ENCODE measurements at places on chromosomes 11 and 22. TPM values are rescaled to one million over a fixed set of nuclear protein-coding genes. Genes with fewer than 3 reads are reported as not detected.

CTSC gene
- polyA plus RNA-seq, result 107 TPM

EXPH5 gene
- polyA plus RNA-seq, result not detected

RFPL2 gene
- polyA plus RNA-seq, result 0.22 TPM

OR10A2 gene
- polyA plus RNA-seq, result not detected

CREB3L1 gene
- polyA plus RNA-seq, result not detected

ACR gene
- not detected for polyA plus RNA-seq

CHCHD10 gene
- 26.8 TPM for polyA plus RNA-seq

APOBEC3B gene
- polyA plus RNA-seq, result 12.6 TPM
